ENCODE measurements at places on chromosomes 7 and 10. TPM values are rescaled to one million over a fixed set of nuclear protein-coding genes. Genes with fewer than 3 reads are reported as not detected.

The GRIFIN gene
- total RNA-seq = not detected

The AMPH gene
- total RNA-seq = not detected

The EBLN1 gene
- not detected for total RNA-seq

The SORCS3 gene
- total RNA-seq = 0.15 TPM

The ADRA2A gene
- 0.48 TPM for total RNA-seq

The CLEC2L gene
- total RNA-seq = not detected

The PIK3AP1 gene
- 0.10 TPM for total RNA-seq

The C10orf62 gene
- not detected for total RNA-seq

The WNT2 gene
- total RNA-seq = not detected

DNA sequence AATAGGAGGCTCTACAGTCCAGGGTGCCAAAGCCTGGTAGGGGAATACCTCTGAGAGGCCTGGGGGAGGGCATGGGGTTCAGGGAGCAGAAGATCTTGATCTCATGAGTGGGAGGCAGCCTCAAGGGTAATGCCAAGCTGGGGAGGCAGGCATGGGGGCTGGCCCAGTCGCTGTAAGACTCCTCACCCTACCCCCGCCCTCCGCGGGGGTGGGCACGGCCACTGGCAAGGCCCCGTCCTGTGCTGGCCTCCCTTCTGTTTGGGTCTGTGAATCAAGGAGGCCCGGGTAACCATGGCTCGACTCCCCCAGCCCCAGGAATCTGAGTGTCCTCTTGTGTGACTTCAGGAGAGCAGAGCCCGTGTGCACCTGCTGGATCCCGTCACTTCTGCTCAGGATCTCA lies 473.9 kb downstream of the PLXNA4 start:
- DNase-seq = no peak

- no peak for DNase-seq
Observed at GRCh38 chr7:28269700-28270361, 89.2 kb upstream of the JAZF1 start.

DNA sequence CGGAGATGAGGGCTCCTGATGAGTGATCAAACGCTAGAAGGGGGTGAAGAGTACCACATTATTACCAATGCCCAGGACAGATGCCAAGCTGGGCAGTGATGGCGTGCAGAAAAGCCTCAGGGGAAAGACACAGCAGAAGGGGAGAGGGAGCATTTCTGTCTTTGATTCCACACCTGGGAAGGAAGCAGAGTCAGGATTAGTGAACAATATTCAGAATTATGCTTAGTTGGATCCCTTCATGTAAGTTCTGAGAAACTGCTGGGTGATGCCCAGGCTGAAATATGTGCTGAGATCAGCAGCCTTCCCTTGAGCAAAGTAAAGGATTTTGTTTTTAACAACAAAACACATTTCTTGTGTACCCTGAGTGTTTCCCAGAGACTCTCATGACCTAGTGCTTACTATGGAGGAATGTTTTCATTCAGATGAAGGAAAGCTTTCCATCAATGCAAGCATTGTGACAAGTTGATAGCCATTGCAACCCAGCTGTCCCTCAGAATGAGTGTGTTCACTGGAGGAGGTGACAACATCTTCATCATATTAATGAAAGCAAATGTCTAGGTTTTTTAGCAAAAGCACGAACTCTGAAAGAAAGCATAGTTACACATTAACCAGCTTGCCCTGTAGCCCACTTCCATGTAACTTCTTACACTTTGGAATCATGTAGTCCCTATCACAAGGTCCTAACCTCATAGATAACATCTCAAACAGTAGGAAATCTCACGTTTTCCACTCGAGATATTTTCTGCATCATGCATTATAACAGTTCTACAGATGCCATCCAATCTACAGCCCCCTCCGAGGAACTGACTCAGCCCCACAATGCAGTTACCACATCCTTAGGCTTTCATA lies 23.8 kb upstream of the AKR1C1 start:
- DNase-seq = no peak

- DNase-seq = no peak
Observed at GRCh38 chr10:49254556-49255318, 44.2 kb upstream of the C10orf71 start.

DNA sequence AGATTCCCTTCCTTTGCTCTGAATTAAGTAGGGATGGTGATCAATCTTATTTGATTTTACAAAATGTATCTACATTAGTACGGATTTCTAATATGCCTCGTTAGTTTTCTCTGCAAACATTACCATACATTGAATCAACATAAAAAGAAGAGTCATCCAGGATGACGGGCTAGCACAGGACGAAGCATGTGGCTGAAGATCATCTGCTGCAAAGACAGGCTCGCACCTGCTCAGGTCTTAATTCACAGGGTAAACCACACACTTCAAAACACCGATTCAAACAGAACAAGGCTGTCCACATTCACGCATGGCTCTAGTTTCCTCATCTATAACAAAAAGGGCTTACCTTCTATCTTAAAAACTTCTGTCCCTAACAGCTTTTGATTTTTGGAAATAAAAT lies 323.0 kb downstream of the PARD3 start:
- DNase-seq = no peak

DNA sequence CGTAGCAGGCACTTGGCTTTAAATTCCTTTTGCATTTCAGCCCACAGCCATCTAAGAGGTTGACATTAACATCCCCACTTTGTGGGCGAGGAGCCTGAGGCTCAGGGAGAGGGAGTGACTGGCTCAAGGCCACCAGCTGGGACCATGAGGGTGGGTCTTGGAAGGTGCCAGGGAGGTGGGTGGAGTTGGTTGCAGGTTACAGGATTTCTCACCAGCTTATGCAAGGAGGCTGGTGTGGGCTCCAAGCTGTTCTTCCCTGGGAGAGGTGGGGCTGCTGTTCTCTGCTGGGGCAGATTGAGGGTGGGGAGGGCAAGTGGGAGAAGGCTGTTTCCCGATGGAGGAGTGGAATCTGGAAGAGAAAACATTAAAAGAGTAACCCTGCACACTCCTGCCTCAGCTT lies 14.1 kb upstream of the C10orf95 start:
- DNase-seq = no peak

DNA sequence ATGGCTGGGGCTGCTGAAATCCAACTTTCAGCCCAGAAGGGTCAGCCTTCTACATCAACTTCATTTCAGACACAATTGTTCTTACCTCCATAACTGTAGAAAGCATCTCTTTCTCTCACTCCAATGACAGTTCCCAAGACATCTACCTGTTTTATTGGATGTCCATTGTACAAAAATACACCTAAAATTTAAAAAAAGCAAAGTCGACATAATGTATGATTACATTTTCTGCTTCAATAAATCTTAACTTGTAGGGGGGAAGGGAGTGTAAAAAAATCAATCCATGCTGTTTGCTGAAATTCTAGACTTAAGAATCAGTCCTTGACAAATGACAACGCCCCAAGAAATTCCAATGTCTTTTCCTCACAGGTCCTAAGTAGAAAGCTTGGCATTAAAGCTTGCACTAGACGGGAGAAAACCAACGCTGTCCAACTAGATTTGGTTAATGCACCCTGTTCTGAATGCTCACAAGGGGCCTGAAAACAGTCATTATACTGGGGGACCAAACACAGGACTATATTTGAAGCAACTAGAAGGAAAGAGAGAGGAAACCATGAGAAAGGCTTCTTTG lies 7.5 kb downstream of the STN1 start:
- no peak for DNase-seq

DNA sequence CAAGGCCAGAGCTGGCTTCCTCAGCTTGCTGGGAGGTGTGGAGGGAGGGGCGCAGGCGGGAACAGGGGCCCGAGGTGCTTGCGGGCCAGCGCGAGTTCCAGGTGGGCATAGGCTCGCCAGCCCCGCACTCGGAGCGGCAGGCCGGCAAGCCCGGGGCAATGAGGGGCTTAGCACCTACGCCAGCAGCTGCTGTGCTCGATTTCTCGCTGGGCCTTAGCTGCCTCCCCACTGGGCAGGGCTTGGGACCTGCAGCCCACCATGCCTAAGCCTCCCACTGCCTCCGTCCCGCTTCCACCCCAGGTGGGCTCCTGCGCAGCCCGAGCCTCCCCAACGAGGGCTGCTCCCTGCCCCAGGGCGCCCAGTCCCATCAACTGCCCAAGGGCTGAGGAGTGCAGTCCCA lies 25.9 kb upstream of the MAT1A start:
- DNase-seq = no peak

- DNase-seq = no peak
Observed at GRCh38 chr10:133442967-133443924, 10.5 kb upstream of the SCART1 start.

DNA sequence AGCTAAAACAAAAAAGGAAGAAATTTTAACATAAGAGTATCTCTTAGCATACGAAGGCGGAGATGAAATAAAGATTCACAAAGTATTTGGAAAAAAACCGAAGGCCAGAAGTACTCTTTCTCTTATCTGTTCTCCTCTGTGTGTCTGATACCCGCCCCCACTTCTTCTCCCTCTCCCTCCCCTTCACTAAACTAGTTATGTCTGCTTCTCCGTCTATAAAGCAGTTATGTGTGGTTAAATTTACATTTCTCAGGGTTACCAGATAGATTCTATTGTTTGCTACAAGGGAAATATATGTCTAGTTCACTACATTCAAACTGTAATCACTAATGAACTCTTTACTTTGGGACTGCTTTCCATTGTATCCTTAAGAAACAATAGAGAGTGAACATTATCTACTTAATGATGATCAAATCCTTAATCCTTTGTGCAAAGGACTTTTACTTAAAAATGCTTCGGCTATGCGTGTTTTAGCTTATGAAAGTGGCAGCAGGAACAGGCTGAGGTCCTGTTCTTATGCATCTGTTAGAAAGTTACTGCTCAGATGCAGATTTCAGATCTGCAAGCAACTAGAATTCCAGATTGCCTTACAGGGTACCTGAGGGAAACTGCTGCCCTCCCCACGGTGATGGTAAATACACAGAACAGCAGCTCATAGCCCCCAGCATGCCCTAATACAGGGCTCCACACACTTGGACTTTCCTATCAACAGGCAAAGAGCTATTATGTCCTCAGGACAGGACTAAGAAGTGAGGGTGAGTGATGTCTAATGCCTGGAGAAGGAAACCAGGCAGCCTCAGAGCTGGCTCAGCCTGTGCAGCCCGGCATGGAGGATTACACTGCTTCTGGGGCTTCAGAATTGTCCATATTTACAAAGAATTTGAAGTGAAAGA lies 273.3 kb downstream of the FZD1 start:
- DNase-seq = no peak

DNA sequence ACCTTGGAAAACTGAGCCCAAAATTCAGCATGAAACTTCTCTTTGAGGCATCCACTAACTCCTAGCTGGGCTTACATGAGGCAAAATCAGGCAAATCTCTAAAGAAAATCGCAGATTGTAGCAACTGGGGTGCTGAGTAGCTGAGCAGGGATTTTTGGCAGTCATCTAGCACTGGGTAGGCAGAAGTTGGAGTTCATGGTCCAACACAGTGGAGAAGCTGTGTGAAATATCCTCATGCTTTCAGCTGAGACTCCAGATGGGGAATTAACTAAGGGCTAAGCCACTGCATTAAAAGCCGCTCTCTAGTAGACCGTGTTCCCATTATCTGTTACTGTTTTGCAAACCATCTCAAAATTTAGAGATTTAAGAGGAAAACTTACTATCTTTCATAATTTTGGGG lies 240.1 kb upstream of the PHYHIPL start:
- DNase-seq = no peak

- no peak for DNase-seq
Observed at GRCh38 chr10:4017336-4017735, 232.3 kb upstream of the KLF6 start.
